ENCODE measurements at places on chromosomes 3 and 15.

- DNase-seq, result no peak
Measured at GRCh38 chr3:143416229-143416628, 296.7 kb downstream of the CHST2 start.

GRCh38 chr3:146382386-146382785 is 87.0 kb downstream of the PLSCR2 start:
- no peak for DNase-seq

GRCh38 chr3:169771497-169772304 is 1.5 kb upstream of the MYNN start:
- no peak for DNase-seq

DNA sequence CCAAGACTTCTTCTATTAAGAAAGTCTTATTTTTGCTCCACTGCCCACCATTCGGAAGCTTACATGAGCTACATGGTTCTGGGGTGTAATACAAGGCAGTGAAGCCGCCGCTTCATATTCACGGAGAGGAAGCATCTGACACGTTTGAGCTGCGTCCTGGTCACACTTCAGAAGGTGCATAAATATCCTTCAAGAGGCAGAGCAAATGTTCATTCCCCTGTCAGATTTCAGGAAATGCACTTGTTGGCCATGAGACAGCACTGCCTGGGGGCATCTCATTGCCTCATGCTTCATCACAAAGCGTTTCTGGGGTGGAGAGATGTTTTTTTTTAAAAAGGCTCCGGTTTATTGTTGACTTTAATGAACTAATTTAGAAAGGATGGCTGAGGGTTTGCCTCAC is 119.9 kb downstream of the CADPS start:
- DNase-seq, result no peak

- no peak for DNase-seq
Measured at GRCh38 chr3:148955544-148956346, 35.6 kb upstream of the GYG1 start.

- no peak for DNase-seq
Measured at GRCh38 chr15:78614021-78614420, 6.8 kb downstream of the CHRNA3 start.

GRCh38 chr3:129231331-129232119 is 17.9 kb upstream of the COPG1 start:
- no peak for DNase-seq

DNA sequence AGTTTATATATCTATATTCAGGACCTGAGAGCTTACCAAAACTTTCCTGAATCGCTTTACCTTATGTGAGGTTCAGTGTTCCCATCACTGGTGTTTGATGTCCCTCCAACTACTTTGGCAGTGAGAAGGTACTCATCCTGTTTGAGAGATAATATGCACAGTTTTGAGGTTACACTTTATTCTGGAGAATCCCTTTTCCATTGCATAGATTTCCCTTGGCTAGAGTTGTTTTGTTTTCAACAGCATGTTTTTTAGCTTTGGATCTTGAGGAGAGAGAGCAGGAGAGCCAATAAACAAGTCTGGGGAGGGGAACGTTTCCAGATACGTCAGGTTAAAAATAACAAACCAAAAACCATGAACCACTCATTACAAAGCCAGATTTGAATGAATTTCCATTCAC is 33.6 kb downstream of the CD200 start:
- DNase-seq, result no peak

DNA sequence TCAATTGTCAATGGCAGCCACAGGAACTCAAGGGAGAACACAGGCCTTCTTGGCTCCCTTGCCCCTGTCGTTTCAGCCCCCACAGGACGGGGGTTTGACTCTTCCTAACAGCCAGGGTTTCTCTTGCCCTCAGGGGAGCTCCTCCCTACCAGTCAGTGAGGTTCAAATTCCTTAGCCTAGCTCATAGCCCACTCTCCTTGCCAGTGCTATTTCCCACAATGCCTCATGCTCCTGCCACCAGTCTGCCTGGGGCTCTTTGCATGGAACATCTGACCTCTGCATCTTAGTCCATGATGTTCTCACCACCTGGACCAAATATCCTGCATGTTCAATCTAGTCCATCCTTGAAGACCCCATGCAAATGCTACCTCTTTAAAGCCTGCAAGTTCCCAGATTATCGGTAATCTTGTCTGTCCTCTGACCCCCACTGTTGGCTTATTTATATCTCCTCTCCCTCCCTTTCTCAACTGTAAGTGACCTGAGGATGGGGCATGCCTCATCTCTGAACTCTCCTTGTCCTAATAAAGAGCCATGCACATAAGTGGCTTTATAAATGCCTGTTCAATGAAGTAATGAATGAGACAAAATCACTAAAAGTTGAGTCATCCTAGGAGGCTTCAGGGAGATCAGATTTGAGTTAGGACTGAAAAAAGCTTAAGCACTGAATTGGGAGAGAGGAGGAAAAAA is 78.0 kb downstream of the MYO1E start:
- no peak for DNase-seq

DNA sequence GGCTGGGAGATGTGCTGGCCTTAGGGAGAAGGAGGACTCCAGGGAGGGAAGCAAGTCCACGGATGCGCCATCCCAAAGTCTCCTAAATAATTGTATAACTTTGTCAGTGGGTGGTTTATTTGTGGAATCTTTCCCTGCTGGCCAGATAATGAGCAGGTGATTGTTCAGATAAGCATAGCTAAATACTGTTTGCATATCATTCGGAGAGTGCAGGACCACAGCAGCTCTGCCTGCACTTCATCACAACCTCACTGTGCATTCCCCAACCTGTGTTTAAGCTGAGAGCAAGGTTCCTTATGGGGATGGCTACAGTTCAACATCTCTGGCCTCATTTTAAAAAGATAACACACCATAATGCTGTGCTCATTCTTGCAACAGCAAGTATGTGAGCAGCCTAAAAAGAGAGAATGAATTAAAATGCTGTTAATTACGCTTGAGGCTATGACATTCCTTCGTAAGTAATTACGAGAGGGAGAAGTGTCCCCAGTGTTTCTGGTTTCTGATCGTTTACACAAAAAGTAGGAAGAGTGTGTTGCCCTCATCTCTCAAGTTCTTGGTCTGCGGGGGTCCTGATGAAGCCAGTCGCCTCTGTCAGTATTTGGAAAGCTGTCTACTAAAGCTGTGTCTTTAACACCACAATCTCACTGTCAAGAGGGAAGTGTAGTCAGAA is 272.0 kb upstream of the RORA start:
- DNase-seq, result no peak

DNA sequence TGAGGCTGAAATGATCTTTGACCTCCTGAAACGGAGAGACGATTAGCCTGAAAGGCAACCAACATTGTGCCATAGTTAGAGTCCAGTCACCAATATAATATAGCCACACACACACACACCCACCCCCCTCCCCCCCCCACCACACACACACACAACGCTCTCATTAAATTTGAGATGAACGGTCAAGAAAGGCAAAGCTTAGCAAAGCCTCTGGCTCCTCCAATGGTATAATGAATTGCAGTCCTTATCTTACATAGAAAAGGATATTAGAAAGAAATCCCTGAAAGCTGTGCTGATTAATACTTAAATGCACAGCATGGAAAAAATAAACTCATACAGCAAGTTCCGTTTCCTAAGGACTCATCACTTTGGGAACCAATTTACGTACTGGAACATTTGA is 876 bp upstream of the ZNF385D start:
- DNase-seq, result no peak

DNA sequence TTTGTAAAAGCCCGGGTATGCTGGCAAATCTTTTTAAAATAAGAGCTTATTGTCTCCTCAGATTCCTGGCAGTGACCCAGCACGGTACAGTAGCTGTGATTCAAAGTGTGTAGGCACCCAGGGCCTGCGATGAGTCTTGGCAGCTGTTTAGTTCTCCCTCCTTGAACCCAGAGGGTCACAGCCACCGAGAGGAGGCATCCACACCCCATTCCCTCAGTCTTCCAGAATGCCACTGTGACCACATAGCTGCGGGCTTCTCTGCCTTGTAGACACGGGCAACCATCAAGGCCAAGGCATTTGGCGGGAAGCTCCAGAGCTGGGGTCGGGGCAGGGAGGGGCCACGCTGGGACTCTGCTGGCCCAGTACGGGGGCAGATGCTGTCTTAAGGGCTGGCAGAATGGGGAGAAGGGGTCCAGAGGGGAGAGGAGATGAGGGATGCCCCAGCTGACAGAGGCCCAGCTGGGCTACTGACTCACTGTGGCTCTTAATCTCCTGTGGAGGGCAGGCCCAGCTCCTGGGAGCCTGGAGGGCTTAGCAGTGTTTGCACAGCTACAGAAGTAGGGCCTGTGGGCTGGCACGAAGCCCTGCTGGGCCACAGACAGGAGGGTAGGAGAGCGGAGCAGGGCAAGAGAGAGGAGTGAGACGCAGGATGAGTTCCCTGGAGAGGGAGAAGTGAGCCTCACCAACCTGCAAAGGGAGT is 68.8 kb upstream of the DLG1 start:
- DNase-seq, result no peak

- no peak for DNase-seq
Measured at GRCh38 chr15:69587723-69588426, 135.3 kb downstream of the RPLP1 start.

DNA sequence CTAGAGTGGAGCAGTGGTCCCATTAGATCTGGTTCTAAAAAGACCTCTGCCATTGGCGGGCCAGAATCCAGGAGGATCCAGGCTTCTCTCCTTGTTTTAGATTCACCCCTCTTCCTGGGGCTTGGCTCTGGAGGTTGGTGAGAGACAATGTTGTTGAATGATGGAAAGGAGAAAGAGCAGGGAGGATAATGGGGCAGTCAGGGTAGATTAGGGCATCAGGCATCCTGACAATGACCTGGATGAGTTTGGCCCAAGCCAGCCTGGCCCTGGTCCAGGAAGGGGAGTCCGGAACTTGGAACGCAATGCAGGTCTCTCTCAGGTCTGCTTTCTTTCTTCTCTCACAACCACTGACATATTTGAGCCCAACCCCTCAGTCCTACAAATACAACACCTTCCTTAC is 260.1 kb upstream of the RASGRP1 start:
- DNase-seq, result no peak

GRCh38 chr15:99721896-99722295 is 11.3 kb downstream of the LYSMD4 start:
- DNase-seq, result no peak

DNA sequence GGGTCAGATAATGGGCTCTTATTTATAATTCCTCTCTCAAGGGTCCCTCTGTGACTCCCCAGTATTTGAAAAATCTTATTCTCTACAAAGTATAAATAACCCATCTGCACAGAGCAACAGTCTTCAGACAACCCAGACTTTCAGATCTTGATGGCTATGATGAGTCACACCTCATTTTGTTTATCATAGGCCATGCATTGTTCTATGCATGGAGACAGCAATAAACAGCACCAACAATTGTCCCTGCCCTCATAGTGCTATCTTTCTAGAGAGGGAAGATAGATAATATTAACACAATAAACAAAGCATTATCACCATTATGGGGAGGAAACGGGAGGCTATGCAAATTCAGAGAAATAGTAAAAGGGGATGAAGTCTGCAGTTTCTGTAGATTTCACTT is 13.4 kb downstream of the FHIT start:
- DNase-seq, result no peak

- DNase-seq, result no peak
Measured at GRCh38 chr3:98528474-98529346, 3.1 kb upstream of the GPR15 start.

All from stimulated activated CD4-positive, alpha-beta T cell treated with anti-CD3 and anti-CD28 coated beads, Interleukin-1b, Interleukin-23, amount 100 ng/mL, for 1 hour (primary cell).